ENCODE measurements at places on chromosomes 16 and 17.
A peak's percentile ranks its signal among the peaks of the same experiment; 100 is the strongest.

GRCh38 chr17:71251276-71251675 is 869.5 kb upstream of the SOX9 start:
- peak; percentile 74 for DNase-seq

DNA sequence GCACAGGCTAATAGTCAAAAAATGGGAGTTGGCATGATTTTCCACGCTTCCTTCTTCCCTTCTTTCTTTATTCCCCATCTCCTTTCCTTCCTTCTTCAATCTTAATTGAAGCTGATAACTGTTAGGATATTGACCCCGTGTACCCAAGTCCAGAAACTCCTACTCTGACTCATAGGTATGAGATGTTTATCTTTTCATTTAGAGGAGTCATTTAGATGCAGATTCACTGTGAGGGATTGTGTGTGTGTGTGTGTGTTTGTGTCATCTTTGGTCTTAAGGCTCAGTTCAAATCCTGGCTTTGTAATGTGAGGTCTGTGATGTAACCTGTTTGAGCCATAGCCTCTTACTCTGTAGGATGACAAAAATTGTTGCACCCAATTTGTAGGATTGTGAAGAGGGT is 332.0 kb upstream of the MAF start:
- DNase-seq, result peak; percentile 23

DNA sequence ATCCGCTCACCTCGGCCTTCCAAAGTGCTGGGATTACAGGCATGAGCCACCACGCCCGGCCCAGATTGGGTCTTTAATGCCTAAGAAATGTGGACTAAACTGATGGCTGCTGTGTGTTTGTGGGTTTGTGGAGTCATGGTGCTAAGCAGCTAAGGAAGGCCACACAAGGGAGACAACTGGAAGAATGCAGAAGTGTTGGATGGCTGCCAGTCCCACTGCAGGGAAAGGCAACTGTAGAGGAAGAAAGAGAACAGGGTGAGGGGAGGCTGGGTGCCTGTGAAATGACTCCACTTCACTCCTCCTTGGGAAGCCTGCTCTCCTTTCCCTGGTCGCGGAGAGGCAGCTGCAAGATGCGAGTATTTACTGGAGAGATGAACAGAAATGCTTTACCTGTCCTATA is 23.5 kb upstream of the SIAH1 start:
- DNase-seq, result peak; percentile 94

DNA sequence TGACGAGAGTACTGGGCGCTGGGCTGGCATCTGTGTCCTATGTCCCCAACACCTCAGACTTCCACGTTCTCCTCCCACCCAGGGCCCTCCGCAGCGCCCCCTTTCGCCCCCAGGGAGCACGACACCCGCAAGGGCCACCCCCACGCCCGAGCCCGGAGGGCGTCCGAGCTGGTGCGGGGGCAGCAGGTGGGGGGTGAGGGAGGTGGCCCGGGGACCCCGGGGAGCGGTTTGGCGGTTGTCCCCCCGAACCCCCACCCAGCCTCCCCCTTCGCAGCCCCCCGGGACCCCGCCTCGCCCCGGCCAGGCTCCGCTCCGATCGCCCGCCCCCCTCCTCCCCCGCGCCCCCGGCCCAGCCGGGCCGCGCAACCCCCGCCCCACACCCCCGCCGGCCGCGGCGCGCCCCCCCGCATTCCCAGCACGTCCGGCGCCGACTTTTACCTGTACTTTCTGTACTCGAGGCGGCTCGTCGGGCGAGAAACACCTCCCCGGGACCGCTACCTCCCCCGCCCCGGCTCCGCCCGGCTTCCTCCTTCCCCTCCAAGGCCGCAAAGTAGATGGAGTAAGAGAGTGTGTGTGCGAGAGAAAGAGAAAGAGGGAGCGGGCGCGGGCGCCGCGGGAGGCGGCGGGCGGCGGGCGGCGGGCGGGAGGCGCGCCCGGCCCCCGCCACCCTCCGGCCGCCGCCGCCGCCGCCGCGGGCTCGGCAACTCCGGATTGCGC is 901 bp downstream of the CDYL2 start:
- DNase-seq, result peak; percentile 28

DNA sequence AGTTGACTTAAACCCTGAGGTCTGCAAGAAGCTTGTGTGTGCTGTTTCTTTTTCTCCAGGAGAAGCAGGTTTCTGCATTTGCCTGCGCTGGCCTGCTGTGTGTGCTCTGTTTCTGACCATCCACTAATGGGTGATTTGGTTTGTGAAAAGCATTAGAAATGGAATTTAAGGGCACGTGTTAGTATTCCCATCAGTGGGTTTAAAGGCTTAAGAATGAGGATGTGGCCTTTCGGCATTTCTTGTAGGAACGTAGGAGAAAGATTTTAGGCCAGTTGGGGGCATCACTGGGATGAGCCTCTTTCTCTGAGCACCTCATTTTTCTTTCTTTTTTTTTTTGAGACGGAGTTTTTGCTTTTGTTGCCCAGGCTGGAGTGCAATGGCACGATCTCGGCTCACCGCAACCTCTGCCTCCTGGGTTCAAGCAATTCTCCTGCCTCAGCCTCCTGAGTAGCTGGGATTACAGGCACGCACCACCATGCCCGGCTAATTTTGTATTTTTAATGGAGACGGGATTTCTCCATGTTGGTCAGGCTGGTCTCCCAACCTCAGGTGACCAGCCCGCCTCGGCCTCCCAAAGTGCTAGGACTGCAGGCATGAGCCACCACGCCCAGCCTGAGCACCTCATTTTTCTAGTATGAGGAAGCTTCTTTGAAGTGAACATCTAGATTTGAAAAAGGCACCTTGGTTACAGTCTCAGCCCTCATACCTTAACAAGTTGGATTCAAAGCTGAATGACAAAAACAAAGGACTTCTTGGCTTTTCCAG is 110.3 kb downstream of the BANP start:
- peak; percentile 6 for DNase-seq

DNA sequence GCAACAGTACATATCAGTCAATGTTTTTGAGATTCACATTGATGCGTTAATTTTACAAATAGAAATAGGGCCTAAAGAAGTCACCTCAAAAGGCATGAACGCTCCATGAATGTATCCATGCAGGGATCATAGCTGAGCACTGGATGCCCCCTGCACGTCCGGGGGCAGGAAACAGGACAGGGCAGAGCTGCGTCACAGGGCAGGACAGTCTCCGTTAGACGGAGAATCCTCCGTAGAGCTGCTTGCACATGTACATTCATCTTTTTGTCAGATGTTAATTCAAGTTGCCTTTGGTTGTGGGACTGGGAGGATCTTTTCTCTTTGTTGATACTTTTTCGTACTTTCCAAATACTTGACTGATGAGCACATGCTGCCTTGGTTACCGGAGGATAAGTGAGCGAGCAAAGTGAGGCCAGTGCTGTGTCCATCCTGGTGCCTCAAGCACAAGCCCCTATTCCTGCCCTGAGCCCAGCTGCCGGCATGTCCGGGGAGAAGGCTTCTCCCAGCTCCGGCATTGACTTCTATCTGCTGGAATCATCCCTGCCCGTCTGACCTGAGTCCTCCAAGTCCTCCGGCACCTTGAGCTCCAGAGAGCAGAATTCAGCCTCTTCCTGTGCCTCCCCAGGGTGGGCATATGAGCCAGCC is 15.0 kb downstream of the GAA start:
- DNase-seq, result no peak

- DNase-seq, result no peak
Observed at GRCh38 chr16:78607465-78607864, 508.0 kb downstream of the WWOX start.

- DNase-seq, result no peak
Observed at GRCh38 chr16:47229053-47230050, 85.6 kb upstream of the NETO2 start.

- DNase-seq, result no peak
Observed at GRCh38 chr16:81688182-81688581, 90.9 kb upstream of the PLCG2 start.

GRCh38 chr16:83851473-83851872 is 43.7 kb downstream of the HSBP1 start:
- no peak for DNase-seq

GRCh38 chr17:32958418-32958817 is 30.5 kb downstream of the TMEM98 start:
- peak; percentile 56 for DNase-seq

DNA sequence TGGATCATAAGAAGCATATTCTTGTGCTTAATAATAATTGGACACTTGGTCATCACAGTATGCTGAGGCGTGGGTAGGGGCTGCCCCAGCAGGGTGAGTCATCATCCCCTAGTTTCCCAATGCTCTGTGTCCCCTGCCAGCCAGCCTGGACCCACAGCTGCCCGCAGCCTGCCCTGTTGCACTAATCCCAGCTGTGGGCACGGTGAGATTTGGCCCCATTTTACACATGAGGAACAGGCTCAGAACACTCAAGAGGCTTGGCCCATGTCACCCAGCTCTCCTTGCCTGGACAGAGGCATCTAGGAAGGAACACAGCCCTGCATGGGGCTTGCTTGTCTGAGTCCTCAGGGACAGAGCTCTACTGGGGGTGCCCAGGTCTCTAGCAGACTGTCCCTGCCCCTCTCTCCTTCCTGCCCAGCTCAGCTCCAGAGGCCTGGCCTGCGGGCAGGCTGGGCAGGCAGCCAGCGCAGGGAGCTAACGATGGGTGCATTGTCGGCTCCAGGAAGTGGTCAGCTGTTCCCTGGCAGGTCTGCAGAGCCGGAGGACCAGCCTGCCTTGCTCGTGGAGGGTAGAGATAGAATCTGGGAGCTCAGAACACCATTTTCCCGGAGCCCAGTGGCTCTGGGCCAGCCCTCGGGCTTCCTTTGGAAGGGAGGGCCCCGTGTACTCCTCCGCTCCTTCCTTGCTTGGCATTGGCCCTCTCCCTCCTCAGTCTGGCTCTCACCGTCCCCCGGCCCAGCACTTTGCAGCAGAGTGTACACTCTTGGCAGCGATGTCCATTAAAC is 189.4 kb downstream of the RAB11FIP4 start:
- DNase-seq, result peak; percentile 51

DNA sequence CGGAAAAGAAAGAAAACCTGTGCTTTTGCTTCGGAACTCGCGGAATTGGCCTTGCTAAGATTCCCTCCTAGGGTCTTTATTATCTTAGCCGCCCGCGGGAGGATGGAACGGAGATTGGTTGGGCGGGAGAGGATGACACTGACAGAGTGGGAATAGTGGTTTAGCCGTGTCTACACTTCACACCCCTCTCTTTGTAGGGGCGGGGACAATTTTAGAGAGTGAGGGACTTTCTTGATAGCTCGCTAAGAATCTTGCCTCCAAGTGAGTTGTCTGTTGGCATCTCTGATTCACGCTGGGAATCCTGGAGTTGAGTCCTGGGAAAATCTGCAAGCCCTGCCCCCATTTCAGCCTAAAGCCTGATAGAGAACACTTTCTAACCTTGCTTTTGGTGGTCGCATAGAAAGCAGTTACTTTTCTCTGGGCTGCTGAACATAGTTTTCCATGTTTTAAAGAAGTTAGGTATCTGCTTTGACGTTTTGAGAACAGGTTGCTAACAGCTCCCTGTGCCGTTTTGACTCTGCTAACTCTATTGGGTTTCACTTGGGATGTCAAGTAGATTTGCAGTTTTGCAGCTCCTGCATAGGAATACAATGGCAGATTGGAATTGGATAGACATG is 697 bp downstream of the NOL11 start:
- peak; percentile 65 for DNase-seq

- no peak for DNase-seq
Observed at GRCh38 chr16:9816644-9817043, 365.6 kb downstream of the GRIN2A start.

DNA sequence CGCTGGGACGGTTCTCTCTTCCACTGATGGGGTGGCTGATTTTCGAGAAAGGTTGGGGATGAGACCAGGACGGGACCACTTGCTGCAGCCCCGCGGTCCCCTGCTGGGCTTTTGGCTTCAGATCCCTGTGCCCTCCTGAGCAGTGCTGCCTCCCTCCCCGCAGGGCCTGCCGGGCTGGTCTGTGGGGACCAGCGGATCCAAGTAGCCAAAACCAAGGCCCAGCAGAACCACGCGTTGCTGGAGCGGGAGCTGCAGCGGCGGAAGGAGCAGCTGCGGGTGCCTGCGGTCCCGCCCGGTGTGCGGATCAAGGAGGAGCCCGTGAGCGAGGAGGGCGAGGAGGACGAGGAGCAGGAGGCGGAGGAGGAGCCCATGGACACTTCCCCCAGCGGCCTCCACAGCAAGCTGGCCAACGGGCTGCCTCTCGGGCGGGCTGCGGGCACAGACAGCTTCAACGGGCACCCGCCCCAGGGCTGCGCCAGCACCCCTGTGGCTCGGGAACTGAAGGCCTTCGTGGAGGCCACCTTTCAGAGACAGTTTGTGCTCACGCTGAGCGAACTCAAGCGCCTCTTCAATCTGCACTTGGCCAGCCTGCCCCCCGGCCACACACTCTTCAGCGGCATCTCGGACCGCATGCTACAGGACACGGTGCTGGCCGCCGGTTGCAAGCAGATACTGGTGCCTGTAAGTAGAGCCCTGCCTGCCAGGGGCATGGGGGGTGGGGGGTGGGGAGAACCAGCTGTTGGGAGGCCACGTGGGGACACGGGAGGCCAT is 28.6 kb downstream of the POLR3E start:
- DNase-seq, result no peak

DNA sequence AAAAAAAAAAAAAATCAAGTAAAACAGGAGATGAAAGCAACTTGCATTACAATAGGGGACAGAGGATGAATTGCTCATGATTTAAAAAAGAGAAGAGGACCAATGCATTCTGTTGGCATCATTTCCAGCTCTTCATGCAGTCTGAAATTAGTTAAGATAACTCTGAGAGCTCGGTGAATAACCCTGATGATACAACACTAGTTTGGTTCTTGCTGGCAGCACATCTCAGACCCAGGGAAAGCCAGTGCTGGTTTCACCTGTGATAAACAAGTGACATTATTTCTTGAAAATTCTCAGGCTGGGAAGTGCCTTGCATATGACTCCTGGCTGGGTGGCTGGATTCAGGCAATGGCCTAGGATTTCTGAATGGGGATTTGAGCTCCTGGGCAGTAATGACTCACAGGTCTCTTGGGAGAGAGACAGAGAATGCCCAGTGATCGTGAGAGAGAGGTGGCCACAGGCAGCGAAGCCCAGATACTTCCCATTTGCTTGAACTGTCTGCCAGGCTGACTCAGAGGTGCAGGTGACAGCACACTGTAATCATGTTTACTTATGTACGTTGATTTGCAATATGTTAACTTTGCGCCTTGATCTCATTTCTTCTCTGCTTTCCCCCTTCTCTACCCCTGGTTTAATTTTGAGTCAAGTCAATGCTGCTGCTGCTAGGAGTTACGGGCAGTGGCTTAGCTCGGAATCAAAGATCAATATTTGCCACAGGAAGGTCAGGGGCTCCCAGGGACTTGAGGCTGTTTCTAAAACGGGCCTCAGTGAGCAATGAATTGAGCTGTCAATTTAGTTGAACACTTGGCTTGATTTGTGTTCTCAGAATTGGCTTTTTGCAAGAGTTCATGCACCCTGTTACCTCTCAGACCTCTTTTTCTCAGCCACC is 27.1 kb downstream of the ARSG start:
- peak; percentile 16 for DNase-seq

All from fibroblast of skin of right biceps (primary cell).